ENCODE measurements at places on chromosomes 11 and 22. TPM values are rescaled to one million over a fixed set of nuclear protein-coding genes. Genes with fewer than 3 reads are reported as not detected.

The BTBD18 gene
- not detected for total RNA-seq

The SHISA8 gene
- total RNA-seq, result not detected

The GSTT2B gene
- 9.9 TPM for total RNA-seq

The ELFN2 gene
- total RNA-seq, result under 0.01 TPM

The C11orf91 gene
- total RNA-seq, result not detected

The DTX4 gene
- total RNA-seq, result 3.1 TPM

The MYOD1 gene
- not detected for total RNA-seq
